ENCODE measurements at places on chromosomes 7 and 10.

GRCh38 chr10:109861081-109861480 is 62.2 kb downstream of the XPNPEP1 start:
- no peak for DNase-seq

GRCh38 chr10:131876017-131876416 is 24.8 kb upstream of the PPP2R2D start:
- DNase-seq, result no peak

DNA sequence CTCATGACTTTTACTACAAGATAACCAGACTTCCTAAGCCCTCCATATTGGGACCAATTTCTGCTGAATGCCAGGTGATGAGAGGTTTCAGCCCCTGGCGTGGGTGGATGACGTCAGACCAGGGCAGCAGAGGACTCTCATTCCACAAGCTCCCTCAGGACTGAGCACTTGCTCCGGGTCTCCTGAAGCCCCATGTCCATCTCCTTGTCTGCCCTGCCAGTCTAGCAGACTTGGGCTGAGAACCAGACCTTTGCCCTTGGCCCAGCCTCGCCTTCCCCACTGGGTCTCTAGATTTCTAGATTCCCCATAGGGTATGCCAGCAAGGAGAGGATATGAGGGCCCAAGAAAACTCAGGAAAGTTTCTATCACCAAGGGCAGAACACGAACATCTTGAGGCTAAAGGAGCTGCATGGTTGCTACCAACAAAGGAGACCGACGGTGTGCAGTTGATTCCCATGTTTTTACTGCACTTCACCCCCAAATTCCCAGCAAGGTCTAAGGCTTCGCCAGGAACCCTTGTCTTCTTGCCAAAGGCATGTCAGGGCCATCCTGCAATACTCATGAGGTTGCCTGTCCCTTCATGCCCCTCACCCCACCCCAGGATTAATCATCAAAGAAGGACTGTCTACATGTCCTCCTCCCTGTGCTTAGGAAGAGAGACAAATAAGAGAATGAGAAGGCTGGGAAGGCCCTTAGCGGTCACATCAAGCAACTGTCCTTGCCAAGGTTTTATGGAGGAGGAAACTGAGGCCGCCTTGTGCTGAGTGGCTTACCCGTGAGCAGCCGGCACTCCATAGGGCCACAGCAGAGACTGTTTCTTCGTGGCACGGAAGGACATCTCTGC is 96.5 kb upstream of the MACROH2A2 start:
- no peak for DNase-seq

DNA sequence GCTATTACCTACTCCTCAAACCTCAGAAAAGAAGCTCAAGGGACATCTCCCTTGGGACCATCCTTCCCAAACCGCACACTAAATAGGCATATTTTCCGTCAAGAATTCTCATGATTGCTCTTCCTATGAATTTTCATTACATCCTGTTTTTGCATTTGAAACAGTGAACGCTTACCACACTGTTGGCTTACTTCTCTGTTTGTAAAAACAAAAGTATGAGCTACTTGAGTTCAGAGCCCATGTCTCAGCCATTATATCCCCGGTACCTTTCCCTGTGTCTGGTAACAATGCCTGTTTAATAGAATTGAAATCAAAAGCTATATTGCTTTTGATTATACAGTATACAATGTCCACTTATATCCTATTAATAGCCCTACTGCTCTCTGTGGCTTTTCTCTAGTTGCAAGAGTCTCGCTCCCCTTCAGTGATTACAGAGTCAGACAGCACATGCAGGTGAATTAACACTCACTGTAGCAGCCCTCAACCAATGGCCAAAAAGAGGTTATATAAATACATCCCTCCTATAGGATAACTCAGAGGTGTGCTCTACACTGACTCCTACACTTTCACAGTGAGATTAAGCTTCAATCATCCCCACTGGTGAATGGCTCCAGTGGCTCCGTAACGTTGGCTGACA is 264.4 kb downstream of the SORCS1 start:
- DNase-seq, result no peak

DNA sequence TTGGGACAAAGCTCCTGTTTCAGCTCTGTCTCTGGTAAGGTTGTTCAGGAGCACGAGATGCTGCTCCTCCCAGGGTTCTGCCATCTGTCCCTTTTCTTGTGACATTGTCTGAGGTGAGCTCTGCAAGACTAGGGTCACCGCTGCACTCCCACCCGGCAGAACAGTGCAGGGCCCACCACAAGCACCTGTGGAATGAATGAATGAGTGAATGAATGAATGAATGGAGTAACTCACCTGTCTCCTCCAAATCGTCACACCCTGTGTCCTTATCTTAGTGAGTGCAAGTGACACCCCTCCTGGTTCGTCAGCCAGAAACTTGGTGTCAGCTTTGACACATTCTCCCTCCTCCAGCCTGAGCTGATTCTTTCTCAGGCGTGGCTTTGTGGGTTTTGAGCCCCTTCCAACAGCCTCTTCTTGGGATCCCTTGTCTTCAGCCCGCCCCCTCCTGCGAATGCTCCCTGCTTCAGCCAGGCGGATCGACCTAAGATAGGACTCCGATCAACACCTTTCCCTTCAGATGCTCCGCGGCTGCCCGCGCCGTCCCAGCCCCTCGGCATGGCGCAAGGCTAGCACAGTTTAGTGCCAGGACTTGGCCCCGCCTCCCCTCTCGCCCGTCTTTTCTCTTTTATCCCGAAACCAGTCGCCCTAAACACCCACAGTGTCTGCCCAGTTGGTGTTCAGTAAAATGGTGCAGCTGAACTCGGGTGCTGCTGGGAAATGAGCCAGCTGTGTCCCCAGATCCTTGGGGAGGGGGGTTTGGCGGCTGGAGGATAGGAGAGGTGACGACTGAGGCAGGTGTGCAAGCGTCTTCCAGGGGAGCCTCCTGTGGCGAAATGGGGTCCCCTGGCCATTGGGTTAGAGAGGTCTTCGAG is 89.3 kb downstream of the BEND7 start:
- no peak for DNase-seq

All from activated gamma-delta T cell treated with Interleukin-2 at 50 U/mL for 16 hours (primary cell).